ENCODE measurements at places on chromosomes 1 and 21. TPM values are rescaled to one million over a fixed set of nuclear protein-coding genes. Genes with fewer than 3 reads are reported as not detected.

Gene OR10Z1
- total RNA-seq: not detected

Gene GNAT2
- 0.79 TPM for total RNA-seq

Gene KCNK2
- 3.8 TPM for total RNA-seq

Gene PLA2G4A
- 32.4 TPM for total RNA-seq

Gene CFHR5
- not detected for total RNA-seq

Gene ZNF593OS
- total RNA-seq: not detected

Gene KRTAP10-10
- total RNA-seq: not detected

Gene TMEM82
- total RNA-seq: not detected

Gene SERTAD4
- 0.17 TPM for total RNA-seq

Gene OVAAL
- total RNA-seq: not detected

Gene PCP4
- total RNA-seq: not detected

Gene FNDC10
- 0.52 TPM for total RNA-seq

Gene SYT14
- 3.6 TPM for total RNA-seq

Gene DNAJC28
- total RNA-seq: 1.7 TPM

Gene KRTAP10-3
- not detected for total RNA-seq

Gene LRRIQ3
- total RNA-seq: 1.1 TPM

Gene TDRD5
- not detected for total RNA-seq

Gene KRTAP19-3
- total RNA-seq: not detected
